Heart left ventricle (tissue), 16 donors: ENCODE measurements at places on chromosomes 6 and 20. TPM values are rescaled to one million over a fixed set of nuclear protein-coding genes. Genes with fewer than 3 reads are reported as not detected.
A peak's percentile ranks its signal among the peaks of the same experiment; 100 is the strongest.

Gene RSPH9
- total RNA-seq = 0.14 TPM

Gene HLA-DQB1
- total RNA-seq = 2.5 TPM

Gene GPX5
- total RNA-seq = not detected

- H3K27ac ChIP-seq = peak overlapping the region; percentile 66
- no peak overlapping the region for H3K4me3 ChIP-seq
- peaks cover 85% of the 10 kb centered on the region for H3K4me1 ChIP-seq
These were observed 64.8 kb downstream of the UTRN start for GRCh38 chr6:144349690-144350527.

DNA sequence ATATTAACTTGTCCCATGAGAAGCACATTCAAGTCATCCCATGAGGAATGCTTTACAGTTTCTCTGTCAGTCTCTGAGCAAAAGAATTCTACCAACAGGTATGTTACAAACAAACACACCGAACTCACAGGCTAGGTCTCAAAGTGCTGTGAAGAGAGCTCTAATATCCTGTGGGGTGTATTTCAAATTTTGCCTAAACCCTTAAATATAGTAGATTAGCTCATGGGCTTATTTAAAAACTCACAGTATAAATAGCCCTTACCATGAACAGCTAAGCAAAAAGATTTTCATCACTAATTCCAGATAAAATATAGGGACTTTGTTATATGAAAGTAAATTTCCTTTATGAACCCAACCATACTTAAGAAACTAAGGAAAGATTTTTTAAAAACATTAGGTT is 77.8 kb downstream of the FILIP1 start:
- no peaks in the 10 kb centered on the region for H3K36me3 ChIP-seq
- H3K27me3 ChIP-seq = no peaks in the 10 kb centered on the region
- no peak overlapping the region for H3K27ac ChIP-seq
- H3K4me3 ChIP-seq = no peak overlapping the region

- H3K4me3 ChIP-seq = no peak overlapping the region
- no peaks in the 10 kb centered on the region for H3K4me1 ChIP-seq
- no peak for DNase-seq
- no peaks in the 10 kb centered on the region for H3K36me3 ChIP-seq
- H3K27me3 ChIP-seq = no peaks in the 10 kb centered on the region
These were observed 81.9 kb upstream of the RIN2 start for GRCh38 chr20:19676202-19676601.
